ACHN (cell line): ENCODE measurements at places on chromosomes 12 and 14.

- DNase-seq = no peak
Observed at GRCh38 chr14:104512061-104512460, 67.5 kb upstream of the C14orf180 start.

DNA sequence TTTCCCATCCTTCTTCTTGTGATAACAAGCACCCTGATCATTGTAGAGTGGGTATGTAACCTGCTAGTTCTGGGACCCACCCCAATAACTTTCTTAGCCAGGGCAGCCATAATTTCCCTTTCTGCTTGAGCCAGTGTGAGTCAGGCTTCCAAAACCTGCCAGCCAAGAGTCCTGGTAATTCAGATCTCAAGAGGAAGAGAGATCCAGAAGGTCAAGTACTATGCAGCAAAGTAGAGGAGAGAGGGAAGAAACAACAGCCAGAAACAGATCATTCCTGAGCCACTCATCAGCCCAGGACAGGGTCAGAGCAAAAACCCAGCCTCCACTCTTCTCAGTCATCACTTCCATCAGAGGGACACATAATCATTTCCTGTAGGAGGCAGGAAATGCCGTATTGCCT is 182.0 kb downstream of the DICER1 start:
- DNase-seq = no peak

GRCh38 chr12:52066346-52067080 is 3.3 kb upstream of the ATG101 start:
- DNase-seq = no peak

DNA sequence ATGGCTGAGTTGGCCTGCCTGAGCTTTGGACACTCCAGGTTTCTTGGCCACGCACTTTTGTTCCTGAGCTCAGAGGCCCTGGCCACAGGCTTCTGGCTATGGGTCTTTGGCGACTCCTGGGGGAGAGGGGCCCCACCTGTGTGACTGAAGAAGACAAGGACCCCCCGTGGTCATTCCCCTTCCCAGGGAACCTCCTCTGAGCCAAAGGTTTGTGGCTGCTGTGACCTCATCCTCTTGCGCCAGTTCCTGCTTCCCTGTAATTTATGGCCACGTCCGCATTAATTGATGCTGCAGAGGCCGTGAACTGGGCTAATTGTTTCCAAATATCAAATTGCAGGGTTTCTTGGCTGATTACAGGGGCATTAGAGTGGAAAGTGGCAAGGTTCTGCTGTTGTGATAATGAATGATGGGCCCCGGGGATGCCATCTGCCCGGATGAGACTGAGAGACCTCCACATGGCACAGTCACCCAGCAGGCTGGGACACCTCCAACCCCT is 27.6 kb upstream of the NOS1 start:
- DNase-seq = no peak

- no peak for DNase-seq
Observed at GRCh38 chr14:65866448-65866847, 453.9 kb downstream of the FUT8 start.

DNA sequence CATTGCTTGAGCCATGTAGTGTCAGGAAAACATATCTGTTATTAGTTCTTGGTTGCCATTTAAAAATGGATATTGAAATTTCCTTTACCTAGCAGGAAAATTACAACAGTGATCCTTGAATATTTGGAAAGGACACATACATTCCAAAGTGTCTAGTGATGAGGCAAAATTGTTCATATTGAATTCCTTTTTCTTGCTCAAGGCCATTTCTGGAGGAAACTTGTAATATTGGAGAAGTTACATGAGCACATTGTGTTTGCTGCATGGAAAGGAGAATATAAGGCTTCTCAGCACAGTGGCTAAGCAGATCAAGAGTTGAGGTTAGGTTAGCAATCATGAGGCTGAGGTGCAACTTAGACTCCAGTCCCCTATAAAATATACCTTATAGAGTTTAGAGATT is 121.9 kb downstream of the PDE3A start:
- no peak for DNase-seq

GRCh38 chr12:12804432-12804886 is 8.7 kb upstream of the DDX47 start:
- peak; percentile 91 for DNase-seq

- no peak for DNase-seq
Observed at GRCh38 chr12:62075870-62076269, 184.3 kb upstream of the USP15 start.

DNA sequence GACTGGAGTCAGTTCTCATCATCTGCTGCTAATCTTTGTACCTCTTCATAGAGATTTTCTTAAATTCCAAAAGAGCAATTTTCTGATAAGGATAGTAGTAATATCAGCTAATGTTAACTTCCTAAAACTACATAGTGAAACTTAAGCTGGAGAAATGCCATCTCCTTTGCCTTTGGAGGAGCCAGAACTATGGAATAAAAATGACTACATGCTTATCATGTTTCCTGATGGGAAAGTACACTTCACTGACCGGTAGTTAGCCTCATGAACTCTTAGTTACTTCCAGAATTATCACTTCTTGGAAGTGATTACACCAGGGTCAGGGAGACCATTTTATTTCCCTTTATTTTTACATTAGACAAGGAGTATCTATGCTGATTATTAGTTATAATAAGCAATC is 1222.1 kb upstream of the TMEM132C start:
- DNase-seq = no peak

DNA sequence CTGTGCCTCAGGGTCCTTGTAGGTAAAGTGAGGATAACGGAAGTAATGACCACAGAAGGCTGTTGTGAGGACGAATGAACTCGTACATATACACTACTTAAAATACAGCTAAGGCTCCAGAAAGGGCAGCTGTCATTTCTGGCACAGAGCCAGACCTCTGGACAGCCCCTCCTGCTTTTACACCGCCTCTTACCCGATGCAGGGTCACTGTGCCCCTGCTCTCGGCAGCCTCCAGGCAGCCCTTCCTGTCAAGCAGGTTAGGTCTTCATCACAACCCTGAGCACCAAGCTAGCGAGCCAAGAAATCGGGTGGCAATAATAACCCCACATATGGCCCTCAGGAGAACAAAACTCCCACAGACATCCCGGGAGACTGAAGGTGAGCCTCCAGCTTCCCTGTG is 8.5 kb downstream of the TMEM229B start:
- no peak for DNase-seq

DNA sequence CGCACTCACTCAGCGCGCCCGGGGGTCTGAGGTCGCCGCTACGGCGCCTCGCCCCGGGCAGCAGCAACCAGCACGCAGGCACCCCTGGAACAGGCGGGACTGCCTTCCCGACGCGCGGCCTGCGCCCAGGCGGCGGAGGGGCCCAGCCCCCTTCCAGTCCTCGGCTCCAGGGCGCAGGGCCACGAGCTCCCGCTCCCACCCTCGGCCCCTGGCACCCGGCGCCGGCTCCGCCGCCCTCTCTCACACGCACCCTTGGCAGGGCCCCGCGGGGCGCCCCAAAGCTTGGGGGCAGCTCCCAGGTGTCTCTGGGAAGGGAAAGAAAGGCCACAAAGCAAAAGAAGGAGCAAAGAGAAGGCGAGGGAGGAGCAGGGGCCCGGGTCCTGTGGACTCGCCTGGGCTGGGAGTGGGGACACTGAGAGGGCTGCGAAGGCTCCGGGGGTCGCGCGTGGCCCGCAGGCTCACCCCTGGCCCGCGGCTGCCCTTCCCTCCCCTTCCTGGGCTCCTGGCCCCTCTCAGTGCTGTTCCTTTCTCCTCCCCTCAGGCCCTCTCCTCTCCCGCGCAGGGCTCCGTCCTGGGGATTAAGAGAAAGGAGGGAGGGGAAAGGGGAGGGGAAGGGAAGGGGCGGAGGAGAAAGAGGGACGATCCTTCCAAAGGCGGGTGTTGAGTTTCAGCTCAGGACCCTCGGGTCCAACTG is 907 bp upstream of the EFS start:
- no peak for DNase-seq

- no peak for DNase-seq
Observed at GRCh38 chr14:34710006-34710405, 4.4 kb downstream of the CFL2 start.

DNA sequence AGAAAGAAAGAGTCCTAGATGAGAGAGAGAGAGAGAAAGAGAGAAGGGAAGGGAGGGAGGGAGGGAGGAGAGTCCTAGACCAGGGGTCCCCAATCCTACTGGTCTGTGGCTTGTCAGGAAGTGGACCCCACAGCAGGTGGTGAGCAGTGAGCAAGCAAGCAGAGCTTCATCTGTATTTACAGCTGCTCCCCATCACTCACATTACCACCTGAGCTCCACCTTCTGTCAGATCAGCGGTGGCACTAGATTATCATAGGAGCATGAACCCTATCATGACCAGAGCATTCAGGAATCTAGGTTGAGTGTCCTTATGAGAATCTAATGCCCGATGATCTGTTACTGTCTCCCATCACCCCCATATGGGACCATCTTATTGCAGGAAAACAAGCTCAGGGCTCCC is 39.2 kb upstream of the AMN1 start:
- DNase-seq = no peak

GRCh38 chr12:113852695-113853490 is 113.2 kb downstream of the RBM19 start:
- DNase-seq = no peak

- no peak for DNase-seq
Observed at GRCh38 chr14:101634850-101635748, 73.8 kb downstream of the DIO3 start.

DNA sequence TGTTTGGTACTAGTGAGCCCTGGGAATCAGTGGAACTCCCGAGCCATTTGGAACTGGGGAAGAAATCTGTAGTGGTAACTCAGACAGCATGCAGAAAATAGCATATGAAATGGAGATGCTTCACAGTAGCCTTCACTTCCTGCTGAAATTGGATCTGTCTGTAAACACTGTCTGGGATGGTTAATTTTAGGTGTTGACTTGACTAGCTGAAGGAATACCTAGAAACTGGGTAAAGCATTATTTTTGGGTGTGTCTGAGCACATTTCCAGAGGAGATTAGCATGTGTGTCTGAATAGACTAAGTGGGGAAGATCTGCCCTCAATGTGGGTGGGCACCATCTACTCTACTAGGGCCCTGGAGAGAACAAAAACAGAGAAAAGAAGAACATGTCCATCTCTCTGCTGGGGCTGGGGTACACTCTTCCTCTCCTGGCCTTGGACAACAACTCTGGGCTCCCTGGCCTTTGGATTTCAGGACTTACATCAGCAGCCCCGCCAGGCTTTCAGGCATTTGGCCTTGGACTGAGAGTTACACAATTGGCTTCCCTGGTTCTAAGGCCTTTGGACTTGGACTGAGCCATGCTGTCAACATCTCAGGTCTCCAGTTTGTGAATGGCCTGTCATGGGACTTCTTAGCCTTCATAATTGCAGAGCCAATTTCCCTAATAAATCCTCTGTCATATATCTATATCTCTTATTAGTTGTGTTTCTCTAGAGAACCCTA is 14.0 kb upstream of the CRADD start:
- no peak for DNase-seq

GRCh38 chr12:119363037-119363436 is 28.5 kb downstream of the CCDC60 start:
- no peak for DNase-seq

- peak; percentile 63 for DNase-seq
Observed at GRCh38 chr12:48690990-48691389, 9.0 kb upstream of the KANSL2 start.

GRCh38 chr14:60972295-60972694 is 8.6 kb downstream of the TRMT5 start:
- DNase-seq = no peak

DNA sequence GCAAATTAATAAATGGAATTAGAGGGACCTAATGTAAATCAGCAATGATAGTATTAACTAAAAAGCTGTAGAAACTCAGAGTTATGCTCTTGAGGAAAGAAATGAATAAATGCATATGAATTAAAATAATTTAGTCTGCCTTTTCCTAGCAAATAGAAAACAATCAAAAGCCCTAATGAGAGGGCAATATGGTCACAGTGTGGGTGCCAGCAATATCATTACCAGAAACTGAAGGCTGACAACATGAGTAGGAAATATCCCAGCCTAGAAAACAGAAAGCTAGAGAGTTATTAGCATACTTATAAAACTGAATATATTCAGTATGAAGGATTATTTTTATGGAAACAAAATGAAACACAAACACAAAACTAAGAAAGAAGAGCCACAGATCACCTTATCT is 987.5 kb upstream of the SEL1L start:
- DNase-seq = no peak

DNA sequence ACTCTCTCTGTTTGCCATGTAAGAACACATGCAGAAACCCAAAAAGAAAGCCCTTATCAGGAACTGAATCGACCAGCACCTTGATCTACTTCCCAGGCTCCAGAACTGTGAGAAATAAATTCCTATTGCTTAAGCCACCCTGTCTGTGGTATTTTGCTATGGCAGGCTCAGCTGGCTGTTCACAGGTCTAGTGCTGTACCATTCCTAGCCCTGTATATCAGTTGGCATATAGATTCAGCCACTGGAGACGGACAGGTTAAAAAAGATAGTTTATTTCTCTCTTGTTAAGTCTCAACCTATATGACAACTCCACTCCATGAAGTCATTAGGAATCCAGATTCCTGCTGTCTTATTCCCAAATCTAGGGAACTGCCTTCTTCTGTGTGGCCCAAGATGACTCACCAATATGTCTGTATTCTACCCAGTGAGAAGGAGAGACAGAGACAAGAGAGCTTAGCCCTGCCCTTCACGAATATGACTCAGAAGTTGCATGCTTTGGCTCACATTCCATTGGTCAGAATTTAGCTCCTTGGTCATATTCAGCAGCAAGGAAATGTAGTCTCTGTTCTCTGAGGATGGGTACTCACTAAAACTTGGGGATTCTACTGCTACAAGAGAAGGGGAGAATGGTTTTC is 57.0 kb downstream of the PLEKHG7 start:
- DNase-seq = peak; percentile 86

DNA sequence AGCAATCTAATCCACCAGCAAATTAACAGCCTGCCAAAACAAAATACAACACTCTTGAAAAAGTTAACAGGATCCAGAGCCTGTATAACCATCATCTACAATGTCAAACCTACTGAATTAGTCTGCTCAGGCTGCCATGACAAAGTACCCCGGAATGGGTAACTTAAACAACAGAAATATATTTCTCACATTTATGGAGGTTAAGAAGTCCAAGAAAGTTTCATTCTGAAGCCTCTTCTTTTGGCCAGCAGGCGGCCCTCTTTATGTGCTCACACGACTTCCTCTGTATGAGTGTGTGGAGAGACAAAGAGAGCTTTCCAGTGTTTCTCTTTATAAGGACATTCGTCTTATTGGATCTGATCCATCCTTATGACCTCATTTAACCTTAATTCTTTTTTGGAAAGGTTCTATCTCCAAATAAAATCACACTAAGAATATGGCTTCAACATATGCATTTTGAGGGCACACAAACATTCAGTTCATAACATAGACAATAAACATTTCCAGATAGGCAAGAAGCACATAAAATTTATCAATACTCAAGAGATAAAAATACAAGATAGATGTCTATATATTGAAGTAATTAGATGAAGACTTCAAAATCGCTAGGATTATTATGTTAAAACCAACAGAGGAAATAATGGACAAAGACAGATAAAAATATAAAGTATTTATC is 5.9 kb upstream of the RERG start:
- peak; percentile 75 for DNase-seq

DNA sequence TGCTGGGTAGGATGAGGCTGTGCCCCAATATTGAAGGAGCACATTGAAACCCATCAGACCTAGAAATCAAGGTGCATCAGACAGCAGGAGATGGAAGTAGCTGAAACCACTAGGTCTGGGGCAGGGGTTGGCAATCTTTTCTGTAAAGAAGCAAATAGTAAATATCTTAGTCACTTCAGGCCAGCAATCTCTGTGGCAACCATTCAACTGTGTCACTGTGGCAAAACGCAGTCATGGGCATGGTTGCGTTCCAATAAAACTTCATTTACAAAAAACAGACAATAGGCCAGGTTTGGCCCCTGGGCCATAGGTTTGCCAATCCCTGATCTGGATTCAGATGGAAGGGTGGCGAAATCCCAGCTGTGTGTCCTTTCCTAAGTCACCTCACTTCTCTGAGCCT is 397.3 kb downstream of the MED13L start:
- no peak for DNase-seq

- no peak for DNase-seq
Observed at GRCh38 chr12:6231359-6232268, 31.4 kb downstream of the CD9 start.
